Kidney (tissue), 22 donors: ENCODE measurements at places on chromosomes 7 and 10. TPM values are rescaled to one million over a fixed set of nuclear protein-coding genes. Genes with fewer than 3 reads are reported as not detected.

- DNase-seq = peak; percentile 18
Observed at GRCh38 chr10:33421789-33422462, 87.5 kb upstream of the NRP1 start.

IFT22 gene
- total RNA-seq = 42.5 TPM

DNA sequence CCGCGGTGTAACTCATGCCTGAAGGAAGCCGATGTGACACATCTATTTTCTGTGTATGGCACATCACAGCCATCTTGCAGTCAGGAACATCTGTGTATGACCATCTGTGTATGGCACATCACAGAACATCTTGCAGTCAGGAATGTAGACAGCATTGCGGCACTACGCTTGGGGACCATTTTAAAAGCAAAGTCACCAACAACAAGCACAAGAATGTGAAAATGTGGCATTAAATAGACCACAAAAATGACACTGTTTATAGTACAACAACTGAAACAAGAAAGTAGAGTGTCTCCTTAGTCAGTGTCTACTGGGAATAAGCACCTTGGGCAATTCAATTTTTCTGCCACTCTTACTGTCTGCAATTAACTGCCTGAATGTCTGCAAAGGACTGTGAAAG, 124.4 kb downstream of the HGF start:
- no peak for DNase-seq

GRCh38 chr7:92292981-92293380, 47.2 kb downstream of the ANKIB1 start:
- DNase-seq = no peak

SPAM1 gene
- total RNA-seq = not detected

- no peak for DNase-seq
Observed at GRCh38 chr7:142866361-142867096, 11.7 kb downstream of the EPHB6 start.

GRCh38 chr7:46930366-46930765, 651.5 kb downstream of the TNS3 start:
- peak; percentile 33 for DNase-seq

DNA sequence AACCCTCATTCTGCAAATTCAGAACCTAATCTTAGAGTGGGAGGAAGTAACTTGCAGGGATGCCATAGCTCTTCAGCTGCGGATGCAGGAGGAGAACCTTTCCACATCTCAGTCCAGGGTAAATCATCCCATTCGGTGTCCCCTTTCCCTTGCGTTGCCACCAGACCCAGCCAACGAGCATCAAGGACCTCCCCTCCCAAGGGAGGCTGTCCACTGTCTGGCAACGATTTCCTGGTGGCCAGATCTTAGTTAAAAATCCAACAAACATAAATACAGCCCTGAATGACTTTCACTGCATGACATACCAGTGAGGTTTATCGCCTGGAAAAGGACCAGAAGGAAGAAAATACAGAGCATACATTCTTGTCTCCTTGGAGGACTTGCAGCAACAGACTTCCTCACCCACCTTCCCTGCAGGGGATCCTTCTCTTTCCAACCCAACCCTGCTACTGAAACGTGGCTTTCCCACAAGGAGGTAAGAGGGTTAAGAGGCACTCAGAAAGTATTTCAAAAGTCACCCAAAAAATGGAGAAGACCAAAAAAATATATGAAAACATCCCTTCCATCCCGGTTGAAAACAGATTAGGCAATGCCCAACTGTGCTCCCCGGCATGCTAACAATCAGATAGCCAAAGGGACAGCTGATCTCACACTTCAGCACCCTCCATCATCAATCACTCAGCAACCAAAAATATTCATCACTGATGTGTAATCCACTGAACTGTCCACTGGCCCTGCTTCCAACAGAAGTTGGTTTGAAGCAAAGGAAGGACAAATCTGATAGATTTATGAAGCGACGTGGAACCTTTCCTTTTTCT, 206.6 kb downstream of the TNS3 start:
- DNase-seq = no peak

ANKMY2 gene
- 21.9 TPM for total RNA-seq

CALD1 gene
- total RNA-seq = 218 TPM

- DNase-seq = no peak
Observed at GRCh38 chr10:30029164-30029871, 30.1 kb downstream of the JCAD start.

GRCh38 chr10:98587156-98587837, 140.6 kb upstream of the HPS1 start:
- peak; percentile 79 for DNase-seq

- no peak for DNase-seq
Observed at GRCh38 chr7:19619122-19619521, 89.7 kb downstream of the POLR1F start.

LAMB1 gene
- 312 TPM for total RNA-seq

DNA sequence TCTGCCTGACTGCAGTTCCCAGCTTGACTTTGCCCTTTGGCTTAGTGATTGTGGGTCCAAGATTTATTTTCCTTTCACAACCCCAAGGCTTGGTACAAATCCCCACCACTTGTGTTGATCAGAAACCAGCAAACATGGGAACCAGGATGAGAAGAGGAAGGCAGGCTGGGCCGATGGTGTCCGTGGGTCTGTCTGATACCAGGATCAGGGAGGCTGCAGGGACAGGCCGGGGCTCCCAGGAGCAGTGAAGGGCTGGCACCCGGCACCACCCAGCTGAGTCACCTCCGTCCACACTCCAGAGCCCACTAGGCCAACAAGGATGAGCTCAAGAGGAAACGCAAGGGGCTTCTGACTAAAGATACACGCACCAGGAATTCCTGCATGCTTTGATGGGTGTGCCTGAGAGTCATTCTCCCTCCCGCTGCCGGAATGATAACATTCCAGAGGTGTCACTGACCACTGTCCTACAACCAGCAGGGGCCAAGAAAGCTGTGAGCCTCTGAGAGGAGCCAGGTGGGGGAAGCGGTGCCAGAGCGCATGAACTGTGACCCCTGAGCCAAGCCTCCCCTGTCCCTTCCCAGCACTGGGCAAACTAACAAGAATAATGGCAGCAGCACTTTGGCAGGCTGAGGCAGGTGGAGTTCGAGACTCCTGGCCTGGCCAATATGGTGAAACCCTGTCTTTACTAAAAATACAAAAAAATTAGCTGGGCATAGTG, 29.2 kb upstream of the PROSER2 start:
- peak; percentile 68 for DNase-seq

HEPACAM2 gene
- 2.5 TPM for total RNA-seq

PIK3AP1 gene
- total RNA-seq = 28.4 TPM
